Suprapubic skin (tissue), 4 donors: ENCODE measurements at places on chromosomes 1 and 21.

DNA sequence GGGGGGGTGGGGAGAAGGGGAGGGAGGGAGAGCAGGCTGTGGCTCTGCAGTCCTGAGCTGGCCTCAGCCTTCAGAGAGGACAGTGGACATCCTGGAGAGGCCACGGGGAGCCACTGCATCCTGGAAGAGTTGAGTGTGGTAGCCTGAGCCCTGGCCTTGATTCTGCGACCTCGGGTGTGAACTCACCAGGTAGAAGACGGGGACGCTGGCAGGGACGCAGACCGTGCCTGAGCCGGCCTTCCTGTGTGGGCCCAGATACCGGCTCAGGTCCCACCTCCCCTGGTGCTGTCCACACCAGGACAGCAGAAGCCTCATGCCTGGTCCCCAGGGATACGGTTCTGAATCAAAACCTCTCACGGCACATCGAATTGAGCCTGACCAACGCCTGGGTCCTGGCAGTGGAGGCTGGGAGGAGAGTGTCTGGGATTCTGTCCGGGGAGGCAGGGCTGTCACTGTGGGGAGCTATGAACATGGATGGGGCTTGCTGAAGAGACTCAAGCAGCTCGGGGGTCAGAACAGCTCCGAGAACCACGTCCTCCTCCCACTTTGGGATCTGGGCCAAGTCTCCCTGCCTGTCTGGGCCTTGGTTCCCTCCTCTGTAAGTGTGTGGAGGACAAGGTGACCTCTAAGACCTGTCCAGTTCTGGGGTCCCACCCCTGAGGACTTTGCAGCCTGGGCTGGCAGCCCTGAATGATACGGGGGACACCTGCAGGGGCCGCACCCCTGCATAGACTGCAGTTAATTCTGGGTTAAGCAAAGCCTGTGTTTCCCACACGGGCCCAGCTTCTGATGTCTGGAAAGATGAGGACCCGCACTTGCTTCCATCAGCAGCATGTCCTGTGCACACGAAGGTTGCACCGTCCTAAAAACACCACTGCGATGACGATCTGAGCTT, 30.4 kb downstream of the RRP1 start:
- DNase-seq, result peak; percentile 39
- H3K27me3 ChIP-seq, result no peaks in the 10 kb centered on the region
- H3K36me3 ChIP-seq, result no peaks in the 10 kb centered on the region
- H3K4me1 ChIP-seq, result peaks cover 11% of the 10 kb centered on the region

DNA sequence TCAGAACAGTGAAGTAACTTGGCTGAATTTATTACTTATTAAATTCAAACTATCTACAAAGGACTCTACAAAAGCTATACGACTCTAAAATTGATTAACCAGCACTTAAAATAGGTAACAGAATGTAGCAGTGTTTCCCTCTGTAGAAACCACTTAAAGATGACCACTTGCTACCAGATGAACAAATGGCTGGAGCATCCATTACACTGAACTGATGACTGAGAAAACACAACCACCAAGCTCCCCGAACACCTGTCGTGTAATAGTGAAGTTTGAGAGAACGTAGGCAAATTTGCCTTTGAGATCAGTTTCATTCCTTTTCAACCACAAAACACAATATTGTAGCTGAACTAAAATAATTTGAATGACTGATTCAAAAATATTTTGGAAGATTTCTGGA, 226.7 kb downstream of the KCNT2 start:
- no peak for DNase-seq
- H3K4me1 ChIP-seq, result no peaks in the 10 kb centered on the region
- no peaks in the 10 kb centered on the region for H3K36me3 ChIP-seq
- H3K27ac ChIP-seq, result no peak overlapping the region
- no peak overlapping the region for H3K4me3 ChIP-seq

GRCh38 chr1:64396817-64397216, 73.1 kb upstream of the CACHD1 start:
- no peaks in the 10 kb centered on the region for H3K27me3 ChIP-seq
- no peak overlapping the region for H3K4me3 ChIP-seq
- peaks cover 4% of the 10 kb centered on the region for H3K4me1 ChIP-seq
- no peaks in the 10 kb centered on the region for H3K36me3 ChIP-seq
- DNase-seq, result no peak

DNA sequence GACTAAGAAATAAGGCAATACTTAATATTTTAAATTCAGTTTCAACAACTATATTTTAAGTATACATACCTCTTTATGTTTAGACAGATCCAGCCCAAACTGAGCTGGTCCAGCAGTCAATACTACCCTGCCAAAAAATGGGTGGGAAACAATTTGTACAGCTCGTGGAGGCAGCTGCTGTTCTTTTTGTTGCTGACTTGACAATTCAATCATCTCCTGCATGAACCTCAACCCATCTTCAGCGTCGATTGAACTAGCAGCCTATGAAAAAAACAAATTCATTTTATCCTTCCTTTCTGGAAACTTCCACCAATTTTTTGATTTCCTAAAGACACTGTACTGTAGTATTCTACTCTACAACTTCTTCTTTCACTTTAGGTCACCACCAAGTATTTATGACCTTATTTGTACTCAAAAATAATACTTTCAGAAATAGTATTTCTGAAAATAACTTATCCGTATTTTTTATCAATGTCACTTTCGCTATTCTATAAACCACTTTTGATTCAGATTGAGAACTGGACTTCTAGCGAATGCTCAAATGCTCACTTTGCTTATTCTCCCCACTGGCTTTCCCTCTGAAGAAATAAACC, 46.5 kb downstream of the EDEM3 start:
- DNase-seq, result no peak
- no peak overlapping the region for H3K27ac ChIP-seq
- no peaks in the 10 kb centered on the region for H3K4me1 ChIP-seq
- H3K4me3 ChIP-seq, result no peak overlapping the region

DNA sequence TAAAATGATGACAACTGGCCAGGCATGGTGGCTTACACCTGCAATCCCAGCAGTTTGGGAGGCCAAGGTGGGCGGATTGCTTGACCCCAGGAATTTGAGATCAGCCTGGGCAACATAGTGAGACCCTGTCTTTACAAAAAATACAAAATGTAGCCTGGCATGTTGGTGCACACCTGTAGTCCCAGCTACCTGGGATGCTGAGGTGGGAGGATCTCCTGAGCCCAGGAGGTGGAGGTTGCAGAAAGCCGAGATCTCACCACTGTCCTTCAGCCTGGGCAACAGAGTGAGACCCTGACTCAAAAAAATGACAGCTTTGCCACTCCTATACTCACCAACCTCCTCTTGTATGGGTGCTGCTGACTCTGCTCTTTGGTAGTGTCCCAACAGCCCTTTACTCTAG, 18.6 kb downstream of the SYT11 start:
- H3K4me3 ChIP-seq, result no peak overlapping the region
- H3K36me3 ChIP-seq, result no peaks in the 10 kb centered on the region
- H3K27ac ChIP-seq, result no peak overlapping the region
- no peak for DNase-seq
- no peaks in the 10 kb centered on the region for H3K27me3 ChIP-seq
